ENCODE measurements at places on chromosomes 11 and 22.

- DNase-seq: no peak
These were observed 220.9 kb downstream of the PGR start for GRCh38 chr11:100908746-100909145.

- DNase-seq: no peak
These were observed 169.1 kb downstream of the NXPE2 start for GRCh38 chr11:114847306-114847975.

- DNase-seq: no peak
These were observed 100.1 kb downstream of the DBX1 start for GRCh38 chr11:20060181-20060580.

GRCh38 chr11:119589001-119589400 lies 140.0 kb downstream of the NECTIN1 start:
- no peak for DNase-seq

DNA sequence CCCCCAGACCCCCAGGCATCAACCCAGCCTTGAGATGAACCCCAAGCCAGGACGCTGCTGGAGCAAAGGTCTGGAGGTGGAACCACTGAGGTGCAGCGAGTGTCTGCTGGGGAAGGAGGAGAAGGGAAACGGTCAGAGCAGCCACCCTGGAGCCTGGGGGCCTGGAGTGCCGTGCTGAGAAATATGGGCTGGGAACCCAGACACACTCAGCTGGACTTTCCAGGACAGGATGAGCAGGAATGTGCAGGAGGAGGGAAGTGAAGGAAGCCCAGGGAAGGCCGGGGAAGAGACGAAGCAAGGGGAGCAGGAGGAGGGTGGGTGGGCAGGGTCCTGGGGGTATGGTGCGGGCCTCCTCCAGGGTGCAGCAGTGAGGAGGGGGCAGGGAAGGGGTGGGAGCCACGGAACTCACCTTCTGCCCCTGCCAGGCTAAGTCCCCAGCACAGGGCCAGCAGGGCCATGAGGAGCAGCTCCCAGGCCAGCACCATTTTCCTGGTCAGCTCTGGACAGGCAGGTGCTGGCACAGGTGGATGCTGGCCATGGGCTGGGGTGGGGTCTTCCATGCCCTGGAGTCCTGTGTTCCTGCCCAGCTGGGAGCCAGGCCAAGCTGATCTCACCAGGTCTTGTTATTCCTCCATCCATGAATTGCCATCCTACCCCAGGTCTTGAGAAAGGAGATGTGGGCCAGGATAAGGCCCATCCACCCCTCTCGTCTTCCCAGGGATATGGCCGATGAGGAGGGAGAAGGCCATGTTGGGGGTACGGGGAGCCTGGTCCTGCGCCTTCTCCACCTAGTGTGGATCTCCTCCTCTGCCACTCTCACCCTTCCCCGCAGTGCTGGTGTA lies 40.0 kb downstream of the CSF2RB start:
- no peak for DNase-seq

- DNase-seq: no peak
These were observed 18.2 kb downstream of the CHRM1 start for GRCh38 chr11:62902932-62903331.

- DNase-seq: no peak
These were observed 3.4 kb downstream of the FLRT1 start for GRCh38 chr11:64039012-64039665.

DNA sequence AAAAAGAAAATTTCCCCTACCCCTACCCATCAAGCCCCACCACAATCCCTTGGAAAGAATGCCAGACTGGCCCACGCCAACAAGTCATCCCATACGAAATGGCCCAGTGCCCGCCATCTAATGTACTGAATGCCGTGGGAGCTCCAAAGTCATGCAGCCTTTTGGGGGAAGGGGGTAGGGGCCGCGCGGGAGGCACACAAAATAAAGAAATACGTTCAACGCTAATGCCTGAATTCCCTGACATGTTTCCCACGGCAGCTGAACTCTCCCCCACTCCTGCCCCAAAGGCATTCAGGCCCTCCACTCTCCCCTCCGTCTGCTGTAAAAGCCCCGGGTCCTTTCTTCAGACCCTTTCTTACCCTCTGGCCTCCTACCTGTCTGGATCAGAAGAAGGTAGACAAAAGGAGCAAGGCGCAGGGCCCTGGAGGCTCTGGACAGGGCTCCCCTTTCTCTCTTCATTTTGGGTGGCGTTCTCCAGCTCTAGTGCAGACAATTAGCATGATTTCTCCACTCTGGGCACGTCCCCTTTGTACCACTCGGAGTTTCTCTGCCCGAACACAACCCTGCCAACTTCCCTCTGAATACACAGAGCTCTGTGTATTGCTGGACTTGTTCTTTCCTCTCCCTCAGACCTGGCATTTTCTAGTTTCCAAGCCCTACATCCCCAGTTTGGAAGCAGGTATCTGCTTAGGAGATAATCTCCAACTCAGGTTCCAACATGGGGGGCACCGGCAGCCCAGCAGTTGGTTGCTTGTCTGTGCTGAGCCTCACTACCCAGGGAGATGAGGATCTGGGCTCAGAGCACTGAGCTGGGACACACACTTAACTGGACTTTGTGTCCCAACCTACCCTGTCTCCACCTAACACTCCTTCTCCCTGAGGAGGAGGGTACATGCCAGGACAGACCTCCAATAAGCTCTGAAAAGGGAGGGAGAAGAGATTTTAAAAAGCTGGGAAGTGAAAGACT lies at the start of gene HEPACAM:
TSS of gene HEPACAM (minus strand) at position 500 of the 967 bp plus-strand sequence. CDS start at position 459, 41 bp downstream.
- no peak for DNase-seq

GRCh38 chr22:28894334-28894733 lies 11.0 kb downstream of the ZNRF3 start:
- no peak for DNase-seq

DNA sequence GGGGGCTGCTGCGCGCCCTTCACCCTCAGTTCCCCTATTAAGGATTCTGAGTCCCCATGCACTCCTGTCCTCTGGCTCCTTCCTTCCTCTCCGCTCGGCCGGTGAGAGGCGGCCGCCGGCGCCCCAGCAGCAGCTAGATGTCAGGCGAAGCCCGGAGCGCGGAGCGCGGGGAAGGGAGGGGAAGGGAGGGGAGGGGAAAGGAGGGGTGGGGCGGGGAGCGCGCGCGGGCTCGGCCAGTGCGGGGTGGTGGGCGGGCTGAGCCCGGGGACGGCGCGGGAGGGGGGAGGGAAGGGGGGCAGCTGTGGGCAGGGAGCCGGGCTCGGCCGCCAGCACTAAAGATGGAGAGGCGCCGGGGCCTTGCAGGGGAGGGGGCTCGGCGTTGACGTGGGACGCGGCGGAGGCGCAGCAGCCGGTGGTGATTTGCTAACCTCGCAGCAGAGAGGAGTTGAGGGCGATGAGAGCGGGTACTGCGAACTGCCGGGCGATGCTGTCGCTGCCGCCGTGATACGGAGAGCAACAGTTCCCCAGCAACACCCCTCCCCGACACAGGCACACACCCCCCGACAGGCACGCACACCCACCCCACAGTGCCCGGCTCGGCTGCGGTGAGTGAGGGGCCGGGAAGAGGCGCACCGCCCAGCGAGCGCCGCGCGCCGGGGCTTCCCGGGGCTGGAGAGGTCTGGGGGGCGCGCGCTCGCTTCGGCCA lies at the start of gene ZBTB16:
TSS of gene ZBTB16 (plus strand) at position 434 of the 706 bp plus-strand sequence. CDS start 3,590 bp downstream, outside the sequence.
- DNase-seq: no peak

DNA sequence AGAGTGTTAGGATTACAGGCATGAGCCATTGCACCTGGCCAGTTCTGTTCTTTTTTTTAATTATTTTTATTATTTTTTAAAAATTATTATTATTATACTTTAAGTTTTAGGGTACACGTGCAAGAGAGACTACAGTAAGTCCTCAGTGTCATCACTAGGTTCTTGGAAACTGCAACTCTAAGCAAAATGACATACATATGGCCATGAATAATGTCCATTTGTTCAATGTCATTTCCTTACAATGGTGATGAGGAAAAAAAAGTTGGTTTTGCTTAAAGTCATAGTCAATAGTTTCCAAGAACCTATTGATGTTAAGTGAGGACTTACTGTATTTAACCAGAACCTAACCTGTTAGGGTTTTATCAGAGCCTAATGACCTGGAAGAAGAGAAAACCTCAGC lies 29.4 kb upstream of the TOP3B start:
- no peak for DNase-seq

DNA sequence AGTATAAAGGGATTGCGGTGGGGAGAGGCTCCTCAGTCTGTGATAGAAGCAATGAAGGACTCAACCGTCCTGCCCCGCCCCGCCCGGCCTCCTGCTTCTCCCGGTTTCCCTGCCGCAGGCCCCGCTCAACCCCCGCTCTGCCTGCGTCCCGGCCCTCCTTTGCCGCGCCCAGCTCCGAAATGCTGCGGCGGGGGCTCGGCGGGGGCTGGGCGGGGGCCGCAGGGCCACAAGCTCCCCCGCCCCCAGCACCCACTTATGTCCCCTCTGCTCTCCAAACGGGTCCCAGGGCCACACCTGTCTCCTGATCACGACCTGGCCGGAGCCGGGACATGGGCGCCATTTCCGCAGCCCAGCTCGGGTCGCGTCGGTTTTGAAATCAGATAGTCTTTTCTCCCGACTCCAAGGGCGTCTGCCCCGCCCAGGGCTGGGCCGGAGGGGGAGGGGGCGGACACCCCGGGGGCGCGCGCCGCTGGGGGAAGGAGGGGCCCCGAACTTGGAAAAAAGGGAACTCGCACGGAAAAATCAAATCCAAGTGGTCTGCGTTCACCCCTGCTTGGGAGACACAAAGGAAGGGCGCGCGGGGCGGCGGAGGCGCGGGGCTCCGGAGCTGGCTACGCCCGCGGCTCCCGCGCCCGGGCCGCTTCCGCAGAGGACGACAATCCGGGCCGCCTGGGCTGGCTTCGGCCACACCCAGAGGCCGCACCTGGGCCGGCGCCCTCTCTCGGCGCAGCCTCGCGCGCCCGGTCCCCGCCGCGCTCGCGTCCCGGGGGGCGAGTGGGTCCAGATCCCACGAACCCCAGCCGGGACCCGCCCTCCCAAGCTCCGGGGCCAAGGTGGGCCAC lies 70.6 kb upstream of the EP300 start:
- peak; percentile 15 for DNase-seq

- DNase-seq: no peak
These were observed 304.6 kb downstream of the CADM1 start for GRCh38 chr11:115199481-115200069.

- no peak for DNase-seq
These were observed 7.0 kb upstream of the ARHGAP42 start for GRCh38 chr11:100680070-100680469.

All from stimulated activated CD8-positive, alpha-beta memory T cell treated with anti-CD3 and anti-CD28 coated beads, Interleukin-7, amount 100 ng/mL, for 1 hour (primary cell).